Activated CD8-positive, alpha-beta T cell treated with anti-CD3 and anti-CD28 coated beads for 36 hours (primary cell): ENCODE measurements at places on chromosomes 2 and 18. TPM values are rescaled to one million over a fixed set of nuclear protein-coding genes. Genes with fewer than 3 reads are reported as not detected.

GRCh38 chr18:71849407-71849806 lies 694.7 kb downstream of the CBLN2 start:
- no peak overlapping the region for H3K27ac ChIP-seq
- H3K27me3 ChIP-seq = no peaks in the 10 kb centered on the region
- no peaks in the 10 kb centered on the region for H3K4me1 ChIP-seq
- H3K4me3 ChIP-seq = no peak overlapping the region
- peak; percentile 4 for DNase-seq

DNA sequence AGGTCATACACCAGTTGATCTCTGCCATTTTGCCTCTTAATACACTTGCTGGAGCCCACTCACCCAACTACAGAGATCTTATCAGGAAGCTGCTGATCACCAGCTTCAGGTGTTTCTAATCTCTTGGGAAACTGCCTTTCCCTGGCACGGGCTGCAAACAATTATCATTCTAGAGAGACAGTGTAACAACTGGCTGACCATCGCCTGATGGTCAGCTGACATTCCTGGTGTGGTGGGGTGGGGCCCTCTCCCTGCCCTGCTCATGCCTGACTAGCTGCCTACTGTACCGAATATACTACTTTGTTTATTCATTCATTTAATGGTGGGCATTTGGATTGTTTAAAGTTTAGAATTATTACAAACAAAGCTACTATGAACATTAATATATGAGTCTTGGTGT lies 311.5 kb downstream of the CBLN2 start:
- no peaks in the 10 kb centered on the region for H3K27me3 ChIP-seq
- H3K36me3 ChIP-seq = no peaks in the 10 kb centered on the region
- no peaks in the 10 kb centered on the region for H3K4me1 ChIP-seq
- no peak for DNase-seq
- no peak overlapping the region for H3K4me3 ChIP-seq

- H3K27ac ChIP-seq = no peak overlapping the region
- H3K4me3 ChIP-seq = no peak overlapping the region
- peaks cover 1% of the 10 kb centered on the region for H3K27me3 ChIP-seq
- peaks cover 7% of the 10 kb centered on the region for H3K4me1 ChIP-seq
- peak; percentile 33 for DNase-seq
Measured at GRCh38 chr2:207046724-207047123, 107.4 kb downstream of the CPO start.

- H3K4me1 ChIP-seq = no peaks in the 10 kb centered on the region
- H3K36me3 ChIP-seq = no peaks in the 10 kb centered on the region
- H3K27ac ChIP-seq = no peak overlapping the region
Measured at GRCh38 chr2:236857781-236858180, 227.9 kb upstream of the COPS8 start.

DNA sequence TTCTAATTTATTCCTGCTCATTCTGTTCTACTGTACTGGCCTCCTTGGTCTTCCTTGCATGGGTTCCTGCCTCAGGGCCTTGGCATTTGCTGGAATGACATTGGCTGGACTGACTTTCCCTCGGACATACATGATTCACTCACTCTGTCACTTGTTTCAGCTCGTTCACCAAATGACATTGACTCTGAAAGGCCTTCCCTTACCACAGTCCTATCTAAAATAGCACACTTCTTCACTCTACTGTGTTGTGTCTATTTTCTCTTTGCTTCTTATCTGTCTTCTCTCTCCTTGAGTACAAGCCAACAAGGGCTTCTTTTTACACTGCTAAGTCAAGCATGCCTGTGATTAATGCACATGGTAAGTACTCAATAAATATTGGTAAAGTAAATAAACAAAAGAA lies 65.6 kb downstream of the SCG2 start:
- no peaks in the 10 kb centered on the region for H3K4me1 ChIP-seq
- no peak for DNase-seq
- H3K27ac ChIP-seq = no peak overlapping the region
- H3K4me3 ChIP-seq = no peak overlapping the region

DNA sequence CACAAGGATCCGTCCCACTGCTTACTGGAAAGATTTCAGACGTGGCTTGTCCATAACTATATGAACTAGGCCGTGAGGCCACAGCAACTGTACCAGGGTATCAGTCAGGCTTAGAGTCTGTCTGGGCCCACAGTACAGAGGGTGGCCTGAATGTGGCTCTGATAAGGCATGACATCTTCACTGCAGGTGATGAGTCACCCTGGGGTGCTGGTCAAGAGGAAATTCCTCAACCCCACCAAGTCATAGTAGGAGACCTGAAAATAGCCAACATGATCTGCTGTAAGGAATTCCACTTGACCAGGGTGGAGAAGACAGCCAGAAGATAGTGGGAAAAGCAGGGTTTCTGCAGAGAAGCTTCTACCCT lies 107.7 kb downstream of the INHBB start:
- H3K4me1 ChIP-seq = no peaks in the 10 kb centered on the region
- no peaks in the 10 kb centered on the region for H3K36me3 ChIP-seq
- H3K27ac ChIP-seq = no peak overlapping the region

DNA sequence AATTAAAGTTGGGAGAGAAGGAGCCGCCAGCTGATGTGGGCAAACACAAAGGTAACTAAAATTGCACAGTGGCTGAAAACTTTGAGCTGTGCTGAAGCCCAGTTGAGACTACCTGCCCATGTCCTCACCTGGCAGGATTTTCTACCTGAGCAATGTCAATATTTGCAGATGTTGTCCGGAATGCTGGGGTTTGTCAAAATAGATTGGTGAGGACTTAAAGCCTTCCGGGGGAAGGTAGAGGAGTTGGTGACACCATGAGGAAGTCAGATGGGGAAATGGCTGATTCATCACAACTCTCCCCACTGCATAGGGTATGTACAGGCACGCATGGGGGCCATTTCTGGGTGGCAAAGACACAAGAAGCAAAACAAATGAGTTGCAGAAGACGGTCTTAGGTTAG lies 114.9 kb downstream of the ALK start:
- peaks cover 12% of the 10 kb centered on the region for H3K27me3 ChIP-seq
- H3K36me3 ChIP-seq = no peaks in the 10 kb centered on the region
- no peak overlapping the region for H3K27ac ChIP-seq

DNA sequence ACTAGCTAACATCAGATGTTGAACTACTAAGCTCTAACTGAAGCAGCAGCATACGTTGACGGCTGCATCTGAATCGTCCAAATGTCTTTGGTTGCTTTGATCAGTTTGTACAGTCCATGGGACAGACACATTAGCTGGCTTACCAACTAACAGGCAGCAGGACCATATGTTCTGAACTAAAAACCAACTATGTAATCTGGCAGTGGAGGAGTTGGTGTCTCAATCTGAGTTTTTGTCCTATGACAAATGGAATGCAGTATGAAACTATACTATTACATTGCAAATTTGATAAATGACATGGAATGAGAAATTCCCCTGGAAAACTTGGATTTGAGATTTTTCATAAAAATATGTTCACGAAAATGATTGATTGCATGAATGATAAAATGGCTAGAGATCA lies 79.5 kb downstream of the EPHA4 start:
- peaks cover 2% of the 10 kb centered on the region for H3K36me3 ChIP-seq
- H3K4me1 ChIP-seq = no peaks in the 10 kb centered on the region
- no peak overlapping the region for H3K27ac ChIP-seq

DNA sequence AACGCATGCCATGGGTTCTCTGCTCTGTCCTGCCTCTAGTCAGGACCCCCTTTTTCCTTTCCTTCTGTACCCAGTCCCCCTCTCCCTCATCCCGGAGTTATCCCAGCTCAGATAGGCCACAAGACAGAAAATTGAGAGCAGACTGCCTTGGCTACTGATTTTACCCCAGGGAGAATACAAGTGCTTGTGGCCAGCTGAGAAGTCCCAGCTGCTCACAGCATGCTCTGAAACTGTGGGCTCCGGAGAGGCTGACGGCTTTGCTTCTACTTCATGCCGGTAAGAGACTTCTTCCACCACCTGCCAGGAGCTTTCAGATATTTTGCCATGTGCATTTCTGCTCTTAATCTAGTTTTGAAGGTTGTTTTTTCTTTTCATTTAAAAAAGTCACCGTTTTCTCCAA lies 20.0 kb upstream of the SIX2 start:
- peaks cover 7% of the 10 kb centered on the region for H3K27me3 ChIP-seq
- H3K4me3 ChIP-seq = no peak overlapping the region
- no peak for DNase-seq
- H3K27ac ChIP-seq = no peak overlapping the region
- no peaks in the 10 kb centered on the region for H3K36me3 ChIP-seq
- H3K4me1 ChIP-seq = no peaks in the 10 kb centered on the region

- DNase-seq = no peak
- H3K27ac ChIP-seq = peak overlapping the region; percentile 87
- H3K4me3 ChIP-seq = no peak overlapping the region
Measured at GRCh38 chr2:55099878-55100820, 49.9 kb upstream of the RTN4 start.

- H3K27ac ChIP-seq = no peak overlapping the region
- H3K27me3 ChIP-seq = peaks cover 15% of the 10 kb centered on the region
Measured at GRCh38 chr2:201854841-201855240, 48.5 kb downstream of the CDK15 start.

- no peak overlapping the region for H3K27ac ChIP-seq
- no peaks in the 10 kb centered on the region for H3K36me3 ChIP-seq
- H3K4me3 ChIP-seq = no peak overlapping the region
- no peak for DNase-seq
- no peaks in the 10 kb centered on the region for H3K27me3 ChIP-seq
Measured at GRCh38 chr2:50672282-50672681, 359.6 kb downstream of the NRXN1 start.

GRCh38 chr2:212646698-212647366 lies 108.2 kb upstream of the ERBB4 start:
- no peaks in the 10 kb centered on the region for H3K4me1 ChIP-seq
- no peak for DNase-seq
- no peak overlapping the region for H3K27ac ChIP-seq
- no peaks in the 10 kb centered on the region for H3K36me3 ChIP-seq
- H3K4me3 ChIP-seq = no peak overlapping the region

The ACADL gene
- not detected for total RNA-seq
